Endothelial cell of umbilical vein (primary cell): ENCODE measurements at places on chromosomes 5 and 9. TPM values are rescaled to one million over a fixed set of nuclear protein-coding genes. Genes with fewer than 3 reads are reported as not detected.

DNA sequence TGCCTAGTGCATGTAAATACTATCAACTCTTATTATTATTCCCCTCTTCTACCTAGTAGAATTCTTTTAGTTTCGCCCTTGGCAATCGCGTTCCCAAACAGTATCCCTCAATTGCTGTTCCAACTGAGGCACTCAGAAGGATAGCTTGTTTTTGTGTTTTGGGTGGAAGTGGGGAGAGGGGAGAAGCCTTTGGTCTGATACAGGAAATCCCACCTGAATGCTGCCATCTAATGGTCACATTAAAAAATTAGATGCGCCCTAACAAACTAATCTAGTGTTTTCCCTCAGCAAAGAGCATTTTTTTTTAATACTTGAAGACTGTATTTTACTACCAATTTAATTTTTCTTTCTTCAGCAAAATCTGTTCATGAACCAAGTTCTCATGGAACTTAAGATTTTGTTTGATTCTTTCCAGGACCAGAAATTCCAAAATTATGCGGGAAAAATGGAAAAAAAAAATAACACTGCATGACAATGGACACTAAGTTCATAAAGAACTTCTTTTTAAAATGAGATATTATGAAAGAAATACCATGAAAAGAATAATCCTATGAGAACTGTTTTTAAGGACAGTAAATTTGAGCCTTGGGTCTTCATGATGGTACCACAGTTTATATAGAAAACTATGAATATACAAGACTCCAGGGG, 22.2 kb upstream of the GLDC start:
- DNase-seq = peak; percentile 46

DNA sequence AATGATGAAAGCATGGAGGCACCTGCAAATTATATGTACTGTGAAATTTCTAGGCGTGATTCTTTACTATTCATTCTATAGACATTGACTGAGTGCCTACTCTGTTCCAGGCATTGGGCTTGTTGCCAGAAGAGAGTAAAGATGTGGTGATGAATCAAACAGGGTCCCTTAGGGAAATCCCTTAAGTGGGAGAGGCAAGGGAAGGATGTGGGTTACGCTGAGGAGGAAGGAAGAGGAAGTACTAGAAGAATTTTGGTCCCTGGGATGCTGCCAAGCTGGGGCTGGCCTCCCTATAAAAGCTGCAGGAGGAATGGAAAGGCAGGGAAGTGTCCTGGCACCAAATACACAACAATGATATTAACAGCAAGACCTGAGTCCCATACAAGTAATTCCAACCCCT, 76.7 kb upstream of the SPOCK1 start:
- DNase-seq = peak; percentile 57

SLC34A1 gene
- not detected in 2 replicates for total RNA-seq

DAP gene
- total RNA-seq = 173 and 188 TPM in 2 replicates

NOXA1 gene
- 0.91 and 1.3 TPM in 2 replicates for total RNA-seq

CMBL gene
- total RNA-seq = 14.3 and 15.9 TPM in 2 replicates
